Ammon's horn (tissue), 1 donor: ENCODE measurements at places on chromosomes 5 and 9.

DNA sequence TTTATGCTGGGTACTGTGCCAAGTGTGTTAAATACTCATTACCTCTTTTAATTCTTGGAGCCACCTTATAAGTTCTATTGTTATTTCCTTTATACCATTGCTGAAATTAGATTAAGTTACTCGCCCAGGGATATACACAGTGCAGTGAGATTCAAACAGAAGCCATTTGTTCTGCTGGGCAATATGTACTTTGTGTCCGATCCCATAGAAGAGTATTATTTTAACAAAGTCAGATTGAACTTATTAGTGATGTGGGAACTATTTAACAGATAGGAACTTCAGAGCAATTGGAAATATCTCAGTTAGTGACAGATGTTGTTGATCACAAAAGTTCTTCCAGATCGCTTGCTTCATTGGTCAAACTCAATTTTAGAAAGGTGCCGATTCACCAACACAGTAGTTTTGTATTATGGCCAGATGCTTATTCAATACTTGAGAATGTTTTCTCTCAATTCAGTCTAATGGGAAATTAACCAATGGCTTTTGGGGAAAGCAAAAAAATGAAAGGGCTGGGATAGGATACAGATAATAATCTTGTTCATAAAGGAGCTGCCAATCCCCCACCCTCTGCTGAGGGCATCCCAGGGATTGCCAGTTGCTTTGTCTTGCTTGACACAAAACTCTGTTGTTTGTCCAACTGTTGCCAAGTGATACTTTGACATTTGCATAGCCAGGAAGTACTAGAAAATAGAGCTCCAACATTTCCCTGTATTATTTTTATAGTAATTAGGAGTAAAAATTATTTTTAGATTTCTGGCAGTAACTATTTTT is 94.8 kb upstream of the SEMA6A start:
- peak; percentile 85 for DNase-seq

DNA sequence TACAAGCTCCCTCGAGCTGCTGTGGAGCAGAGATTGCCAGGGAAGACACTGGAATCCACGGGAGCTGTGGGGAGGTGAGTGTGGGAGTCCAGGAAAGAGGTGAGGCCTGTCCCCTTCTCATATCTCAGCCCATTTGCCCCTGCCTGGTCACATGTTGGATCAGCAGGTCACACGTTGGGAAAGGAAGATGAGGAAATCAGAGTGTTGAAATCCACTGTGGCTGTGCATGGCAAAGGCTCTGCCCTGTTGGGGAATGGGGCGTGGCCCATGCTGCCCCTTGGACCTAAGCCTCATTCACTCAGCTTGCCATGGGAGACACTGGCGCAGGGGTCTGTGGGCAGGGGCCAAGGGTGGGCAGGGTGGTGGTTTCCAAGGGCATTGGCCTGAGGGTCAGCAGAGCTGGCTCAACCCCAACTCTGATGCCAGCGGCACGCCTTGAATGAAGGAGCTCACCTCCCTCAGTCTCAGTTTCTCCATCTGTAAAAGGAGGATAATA is 85.4 kb upstream of the CPEB4 start:
- no peak for DNase-seq

GRCh38 chr9:13568841-13569601 is 289.5 kb upstream of the MPDZ start:
- peak; percentile 77 for DNase-seq

- DNase-seq = peak; percentile 18
Observed at GRCh38 chr9:31119890-31120454, 1264.5 kb upstream of the ACO1 start.

DNA sequence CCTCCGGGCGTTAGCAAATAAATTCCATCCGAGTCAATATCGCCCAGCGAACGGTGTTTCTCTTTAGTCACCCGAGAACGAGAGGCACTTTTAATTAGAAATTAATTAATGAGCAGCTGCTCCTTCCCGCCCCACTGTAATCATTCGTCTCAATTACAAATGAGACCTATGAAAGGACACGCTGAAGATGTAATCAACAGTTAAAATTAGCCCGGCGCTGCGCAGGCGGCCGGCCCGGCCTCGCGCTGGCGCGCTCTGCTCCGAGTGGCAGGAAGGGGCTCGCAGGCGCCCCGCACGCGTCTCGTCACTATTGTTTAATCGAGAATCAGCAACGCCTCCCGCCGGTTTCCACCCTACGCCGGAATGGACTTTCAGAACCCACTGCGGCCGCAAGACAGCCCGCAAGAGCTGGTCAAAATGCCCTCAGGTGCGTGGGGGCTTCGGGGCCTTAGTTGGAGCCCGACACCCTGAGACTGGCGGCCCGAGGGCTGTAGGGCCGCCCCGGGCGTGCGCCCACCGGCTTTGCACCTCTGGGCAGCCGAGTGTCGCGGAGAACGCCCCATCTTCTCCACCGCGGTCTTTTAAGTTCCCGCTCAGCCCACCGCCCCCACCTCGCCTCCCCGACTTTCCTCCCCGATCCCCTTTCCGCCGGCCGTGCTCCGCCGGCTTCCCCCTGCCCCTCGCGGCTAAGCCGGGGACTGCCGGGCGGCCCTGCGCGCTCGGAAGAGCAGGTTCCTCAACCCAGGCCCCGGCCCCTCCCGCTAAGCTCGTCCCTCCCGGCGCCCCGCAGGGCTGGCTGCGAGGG is 597 bp upstream of the IRX4 start:
- no peak for DNase-seq

DNA sequence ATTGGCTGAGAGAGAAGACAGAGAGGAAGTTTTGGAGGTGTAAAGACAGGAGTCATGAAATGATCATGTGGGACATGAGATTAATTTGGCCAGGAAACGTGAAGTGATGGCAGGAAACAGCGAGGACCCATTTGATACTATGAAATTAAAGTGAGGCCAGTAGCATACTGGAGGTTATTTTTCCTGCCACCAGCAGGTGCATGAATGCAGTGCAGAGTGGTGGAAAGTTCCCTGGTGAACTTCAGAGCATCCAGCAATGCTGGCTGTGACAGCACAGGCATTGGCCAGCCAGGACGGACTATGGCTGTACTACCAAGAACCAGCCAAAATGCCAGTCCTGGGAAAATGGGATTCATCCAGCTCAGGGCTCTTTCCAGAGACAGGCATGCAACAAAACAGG is 152.2 kb downstream of the SYK start:
- DNase-seq = no peak

DNA sequence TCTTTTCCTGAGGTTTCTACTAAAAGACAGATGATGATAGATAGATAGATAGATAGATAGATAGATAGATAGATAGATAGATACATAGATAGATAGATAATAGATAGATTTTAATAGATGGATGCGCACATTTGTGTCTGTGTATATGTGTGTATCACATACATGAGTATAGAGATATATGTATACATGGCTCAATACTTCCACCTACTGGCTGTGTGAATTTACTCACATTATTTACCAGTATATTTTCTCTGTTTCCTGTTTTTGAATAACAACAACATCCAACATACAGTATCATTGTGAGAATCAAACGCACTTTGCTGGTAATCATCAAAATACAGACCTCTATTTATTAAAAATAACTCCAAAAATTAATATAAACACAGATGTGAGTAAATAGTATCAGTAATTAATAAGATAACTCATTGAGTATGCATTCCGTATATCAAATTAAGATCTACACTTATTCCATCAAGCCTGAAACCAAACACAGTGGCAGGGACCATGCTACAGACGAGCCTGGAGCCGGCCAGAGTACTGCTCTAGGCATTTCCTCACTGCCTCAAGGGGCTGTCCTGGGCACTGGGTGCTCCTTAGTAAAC is 338.0 kb downstream of the SEMA5A start:
- peak; percentile 71 for DNase-seq

GRCh38 chr5:34550964-34551363 is 105.2 kb upstream of the RAI14 start:
- DNase-seq = no peak

DNA sequence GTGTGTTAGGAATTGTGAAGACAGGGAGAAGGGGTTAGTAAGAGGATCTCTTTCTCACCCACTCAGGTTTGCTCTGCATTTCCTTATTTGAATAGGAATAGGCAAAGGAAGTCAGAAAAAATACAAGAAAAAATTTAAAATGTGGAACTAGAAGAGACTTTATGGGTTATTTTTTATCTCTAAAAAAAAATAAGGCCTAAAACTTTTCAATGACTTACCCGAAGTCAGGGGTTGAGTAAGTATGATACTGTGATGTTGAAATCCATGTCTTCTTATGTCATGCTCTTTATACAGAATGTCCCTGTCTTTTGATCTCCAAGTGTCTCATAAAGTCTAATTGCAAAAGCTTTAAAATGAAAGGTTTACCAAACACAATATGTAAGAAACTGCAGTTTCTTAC is 148.3 kb upstream of the PIK3R1 start:
- DNase-seq = no peak

GRCh38 chr5:45862763-45863162 is 166.6 kb upstream of the HCN1 start:
- DNase-seq = no peak

DNA sequence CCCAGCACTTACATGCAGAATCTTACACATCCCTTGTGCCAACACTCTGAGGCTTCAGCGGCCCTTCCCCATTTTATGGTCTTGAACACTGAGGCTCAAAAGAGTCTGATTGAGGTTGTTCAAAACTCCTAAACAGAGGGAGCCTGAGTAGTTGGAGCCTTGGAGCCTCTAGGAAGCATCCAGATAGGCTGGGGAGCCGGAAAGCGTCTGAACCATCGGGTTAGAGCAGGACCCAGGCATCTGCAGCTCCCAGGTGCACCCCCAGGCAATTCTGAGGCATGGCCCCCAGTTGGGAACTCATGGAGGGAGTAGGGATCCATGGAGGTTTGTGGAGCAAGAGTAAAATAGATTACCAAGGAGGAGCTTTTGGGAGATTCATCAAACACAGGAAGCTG is 3.8 kb downstream of the OLFML2A start:
- DNase-seq = no peak

GRCh38 chr9:31574006-31574765 is 810.3 kb upstream of the ACO1 start:
- DNase-seq = no peak

DNA sequence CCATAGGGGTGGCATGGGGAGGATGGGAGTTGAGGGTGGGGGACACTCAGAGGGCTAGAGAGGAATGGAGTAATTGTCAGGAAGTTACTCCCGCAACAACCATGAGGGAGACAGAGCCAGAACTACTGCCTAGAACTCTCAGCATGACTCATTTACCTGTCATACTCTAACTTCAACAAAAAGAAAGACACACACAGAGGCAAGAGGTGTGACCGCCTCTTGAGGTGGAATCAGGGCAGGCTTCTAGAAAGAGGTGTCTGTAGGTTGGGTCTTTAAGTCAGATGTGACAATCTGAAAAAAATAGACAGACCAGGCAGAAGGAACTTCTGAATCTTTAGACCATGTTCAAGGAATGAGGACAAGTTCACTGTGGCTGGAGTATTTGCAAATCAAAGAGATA is 73.4 kb downstream of the GABBR2 start:
- no peak for DNase-seq

DNA sequence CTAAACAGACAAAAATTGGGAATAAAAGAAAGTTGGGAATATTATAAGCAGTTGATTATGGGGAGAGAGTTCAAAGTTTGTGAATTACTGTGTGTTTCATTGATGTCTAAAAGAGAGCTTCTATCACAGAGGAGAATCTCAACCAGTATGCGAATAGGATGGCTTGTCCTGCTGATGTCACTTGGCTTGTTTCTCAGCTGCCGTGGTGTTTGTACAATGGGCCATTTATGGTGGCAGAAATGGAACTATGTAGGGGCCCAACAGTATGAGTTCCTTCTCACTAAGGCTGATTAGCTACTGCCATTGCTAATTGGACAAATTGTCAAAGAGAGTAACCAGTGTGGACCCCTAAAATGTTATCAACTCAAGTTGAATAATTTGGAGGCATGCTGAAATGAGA is 103.9 kb downstream of the ST8SIA4 start:
- DNase-seq = peak; percentile 62

- no peak for DNase-seq
Observed at GRCh38 chr5:145976431-145977155, 40.2 kb downstream of the SH3RF2 start.

DNA sequence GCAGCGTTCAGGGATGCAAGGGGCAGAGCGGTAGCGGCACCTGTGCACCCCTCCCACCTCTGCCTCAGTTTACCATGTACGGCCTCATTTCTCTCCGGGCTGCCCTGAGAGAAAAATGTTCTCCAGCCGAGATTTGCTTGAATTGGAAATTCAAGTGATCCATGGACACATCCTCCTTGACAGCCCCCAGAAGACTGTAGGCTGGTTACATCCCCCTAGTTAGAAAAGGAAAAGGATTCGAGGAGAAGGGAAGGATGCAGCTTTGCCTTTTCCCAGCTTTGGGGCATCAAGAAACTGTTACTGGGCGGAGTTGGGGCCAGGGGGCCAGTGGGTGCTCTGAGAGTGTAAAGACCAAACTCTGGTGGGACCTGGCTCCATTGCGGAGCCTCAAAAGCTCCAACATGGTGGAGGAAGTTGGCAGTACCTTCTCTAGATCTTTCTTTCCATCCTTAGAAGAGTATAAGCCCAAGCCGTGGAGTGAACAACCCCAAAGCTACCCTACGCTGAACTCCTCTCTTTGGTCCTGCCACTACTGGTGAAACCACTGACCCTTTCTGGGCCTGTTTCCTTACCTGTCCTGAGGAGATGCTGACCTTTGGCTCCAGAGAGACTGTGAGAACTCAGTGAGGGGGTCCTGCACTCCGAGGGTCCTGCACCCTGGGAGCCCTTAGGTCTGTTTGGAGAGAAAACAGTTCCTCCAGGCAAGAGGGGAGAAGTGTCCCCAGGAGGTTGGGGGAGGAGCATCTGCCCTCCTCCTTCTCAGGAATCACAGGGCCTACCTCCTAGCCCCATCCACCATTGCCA is 1.0 kb upstream of the BARX1 start:
- no peak for DNase-seq

DNA sequence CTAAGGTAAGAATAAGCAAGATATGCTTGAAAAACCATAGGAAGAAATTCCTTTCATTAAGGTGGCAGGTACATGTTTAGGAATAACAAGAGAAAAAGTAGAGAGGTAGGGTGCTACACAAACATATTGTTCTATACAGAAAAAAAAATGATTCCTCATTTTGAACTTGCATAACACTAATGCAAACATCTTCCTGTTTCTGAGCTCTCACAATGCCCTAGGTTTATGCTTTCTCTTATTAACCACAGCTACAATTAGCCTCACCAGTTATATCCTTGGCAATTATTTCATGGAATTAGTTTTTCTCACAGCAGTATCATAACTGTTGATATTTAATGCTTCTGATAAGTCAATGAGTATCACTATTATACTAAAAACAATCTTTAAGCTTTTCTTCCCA is 20.7 kb downstream of the CEMIP2 start:
- DNase-seq = no peak

GRCh38 chr9:123281659-123282350 is 13.4 kb upstream of the STRBP start:
- no peak for DNase-seq

DNA sequence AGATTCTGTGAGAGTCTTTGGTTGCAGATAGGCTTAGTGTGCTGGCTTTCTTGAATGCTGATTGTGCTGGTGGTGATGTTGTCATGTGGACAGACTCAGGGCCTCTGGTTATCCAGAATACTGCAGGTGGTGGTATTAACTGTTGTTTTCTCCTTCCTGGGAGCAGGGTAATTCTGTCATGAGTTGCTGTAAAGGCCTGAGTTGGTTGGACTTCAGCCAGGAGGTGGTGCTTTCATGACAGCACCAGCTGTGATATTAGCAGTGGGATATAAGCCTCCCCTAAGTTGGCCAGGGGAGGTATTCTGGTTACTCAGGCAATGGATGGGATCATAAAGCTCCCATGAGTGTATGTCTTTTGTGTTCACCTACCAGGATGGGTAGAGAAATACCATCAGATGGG is 16.4 kb upstream of the RNF180 start:
- no peak for DNase-seq
